Thoracic aorta (tissue), 2 donors: ENCODE measurements at places on chromosomes 16 and 17. TPM values are rescaled to one million over a fixed set of nuclear protein-coding genes. Genes with fewer than 3 reads are reported as not detected.

DNA sequence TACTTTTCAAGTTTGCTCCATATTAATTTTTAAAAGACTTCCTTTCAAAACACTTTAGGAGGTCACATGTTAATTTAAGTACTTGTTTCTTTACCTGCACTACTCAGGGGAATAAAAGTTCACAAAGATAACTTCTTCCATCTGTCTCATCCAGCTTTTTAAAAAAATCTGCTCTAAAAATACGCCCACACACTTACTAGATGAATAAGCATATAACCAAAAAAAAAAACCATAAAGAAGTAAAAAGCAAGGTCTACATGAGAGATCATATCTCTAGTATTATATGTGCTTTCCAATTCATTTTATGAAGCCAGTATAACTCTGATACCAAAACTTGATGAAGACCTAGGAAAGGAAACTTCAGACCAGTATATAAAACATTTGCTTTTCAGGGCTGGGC is 17.2 kb downstream of the SKAP1 start:
- DNase-seq: no peak

GRCh38 chr16:57564571-57565270 is 22.3 kb downstream of the ADGRG5 start:
- DNase-seq: no peak

GRCh38 chr17:61442136-61442775 is 10.0 kb upstream of the TBX4 start:
- no peak for DNase-seq

- no peak for DNase-seq
Measured at GRCh38 chr17:8468980-8469379, 33.3 kb downstream of the NDEL1 start.

DNA sequence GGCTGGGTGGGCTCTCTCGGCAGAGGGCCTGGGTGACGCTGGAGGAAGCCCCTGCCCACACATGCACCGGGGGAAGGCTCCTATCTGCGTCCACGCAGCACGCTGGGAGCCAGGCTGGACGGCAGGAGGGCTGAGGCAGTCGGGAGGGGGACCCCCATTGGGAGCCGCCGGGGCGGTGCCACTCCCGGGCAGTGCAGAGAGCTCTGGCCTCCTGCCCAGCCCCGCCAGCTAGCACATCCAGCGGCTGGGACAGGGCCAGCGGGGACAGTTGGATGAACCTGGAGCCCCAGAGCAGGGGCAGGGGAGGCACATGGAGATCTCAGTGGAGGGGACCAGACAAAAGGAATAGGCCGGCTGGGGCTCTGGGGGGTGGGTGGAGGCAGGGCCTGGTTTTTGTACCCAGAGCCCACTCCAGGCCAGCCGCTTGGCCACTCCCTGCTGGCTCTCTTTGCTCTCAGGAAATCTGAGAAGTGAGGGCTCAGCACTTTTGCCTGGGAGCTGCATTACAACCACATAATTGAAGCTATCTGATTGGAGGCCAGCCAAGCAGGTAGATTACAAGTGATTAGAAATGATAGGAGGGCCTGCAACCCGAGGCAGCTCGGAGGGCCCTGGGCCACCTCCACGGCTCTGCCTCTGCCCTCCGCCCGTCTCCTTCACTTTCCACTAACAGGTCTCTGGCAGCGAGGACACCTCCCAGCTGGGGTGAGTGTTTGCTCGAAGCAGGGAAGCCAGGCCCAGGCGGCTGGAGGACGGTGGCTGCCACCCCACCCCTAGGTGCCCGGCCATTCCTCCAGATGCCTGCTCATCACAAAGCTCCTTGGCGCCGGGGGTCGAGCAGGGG is 40.1 kb downstream of the ENGASE start:
- DNase-seq: no peak

DNA sequence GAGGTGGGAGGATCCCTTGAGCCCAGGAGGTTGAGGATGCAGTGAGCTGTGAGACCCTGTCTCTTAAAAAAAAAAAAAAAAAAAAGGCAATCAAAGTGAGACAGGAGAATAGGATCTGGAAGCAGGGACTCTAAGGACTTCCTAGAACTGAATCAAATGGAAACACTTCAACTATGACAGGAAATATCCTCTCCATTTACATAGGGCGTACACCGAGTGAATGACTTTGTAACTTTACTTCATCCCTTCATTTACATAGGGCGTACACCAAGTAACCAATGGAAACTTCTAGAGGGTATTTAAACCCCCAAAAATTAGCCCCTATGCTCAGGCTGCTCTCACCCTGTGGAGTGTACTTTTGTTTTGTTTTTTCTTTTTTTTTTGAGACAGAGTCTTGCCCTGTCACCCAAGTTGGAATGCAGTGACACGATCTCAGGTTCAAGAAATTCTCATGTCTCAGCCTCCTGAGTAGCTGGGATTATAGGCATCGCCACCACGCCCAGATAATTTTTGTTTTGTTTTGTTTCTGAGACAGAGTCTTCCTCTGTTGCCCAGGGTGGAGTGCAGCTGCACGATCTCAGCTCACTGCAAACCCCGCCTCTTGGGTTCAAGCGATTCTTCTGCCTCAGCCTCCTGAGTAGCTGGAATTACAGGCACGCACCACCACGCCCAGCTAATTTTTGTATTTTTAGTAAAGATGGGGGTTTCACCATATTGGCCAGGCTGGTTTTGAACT is 9.6 kb upstream of the PRPSAP1 start:
- no peak for DNase-seq

DNA sequence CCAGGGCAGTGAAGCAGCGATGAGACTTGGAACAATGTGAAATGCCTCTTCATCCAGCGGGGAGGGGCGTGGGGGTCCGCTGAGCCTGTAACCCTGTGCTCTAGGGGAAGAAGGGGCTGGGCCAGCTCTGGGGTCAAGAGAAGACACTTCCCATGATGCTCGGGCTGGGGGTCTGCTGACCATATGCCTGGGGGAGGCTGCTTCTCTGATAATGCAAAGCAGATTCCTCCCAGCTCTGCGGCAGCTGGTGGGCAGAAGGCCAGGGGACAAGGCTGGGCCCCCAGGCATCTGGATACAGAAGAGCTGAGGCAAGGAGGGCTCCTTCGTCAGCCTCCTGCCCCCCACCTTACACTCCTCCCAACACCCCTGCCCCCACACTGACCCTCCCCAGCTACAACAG is 24.7 kb downstream of the NGFR start:
- no peak for DNase-seq

DNA sequence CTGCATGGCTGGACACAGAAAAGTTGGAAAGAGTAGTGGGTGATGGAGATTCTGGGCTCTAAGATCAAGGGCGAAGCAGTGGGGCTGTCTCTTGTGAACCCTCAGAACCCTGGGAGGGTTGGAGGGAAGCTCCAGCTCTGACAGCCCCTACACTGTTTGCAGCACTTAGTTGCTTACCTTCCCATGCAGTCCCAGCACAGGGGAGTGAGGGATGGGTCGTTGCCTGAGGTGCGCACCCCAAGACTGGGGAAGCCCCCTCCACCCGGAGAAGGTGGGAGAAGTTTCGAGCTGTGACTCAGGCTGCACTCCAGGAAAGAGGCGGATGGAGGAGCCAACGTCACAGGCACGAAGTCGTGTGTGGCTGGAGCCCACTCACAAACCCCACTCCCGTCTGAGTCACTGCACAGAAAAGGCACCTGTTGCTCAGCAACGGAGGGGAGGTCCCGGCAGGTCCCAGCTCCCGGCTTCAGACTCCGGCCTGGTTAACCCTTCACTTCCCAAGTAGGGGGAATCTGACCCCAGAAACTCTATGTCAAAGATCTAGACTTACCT is 60.1 kb downstream of the AIPL1 start:
- DNase-seq: no peak

DNA sequence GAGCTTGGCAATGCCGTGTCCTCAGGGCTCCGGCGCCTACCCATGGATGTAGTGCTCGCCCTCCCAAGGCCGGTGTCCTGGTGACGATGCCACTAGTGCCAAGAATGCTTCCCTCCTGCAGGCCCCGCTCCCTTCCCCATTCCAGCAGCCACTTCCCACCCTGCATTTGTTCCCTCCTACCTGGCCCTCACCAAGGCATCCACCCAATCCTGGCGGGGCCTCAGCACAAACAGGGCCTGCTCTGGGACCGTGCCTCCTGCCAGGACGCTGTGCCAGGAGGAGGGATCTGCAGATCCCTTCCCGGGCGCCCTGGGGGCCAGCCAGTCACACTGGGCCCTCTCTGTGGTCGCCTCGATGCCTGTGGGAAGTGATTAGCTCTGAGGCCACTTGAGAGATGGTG is 25.1 kb downstream of the ABR start:
- peak; percentile 21 for DNase-seq

DNA sequence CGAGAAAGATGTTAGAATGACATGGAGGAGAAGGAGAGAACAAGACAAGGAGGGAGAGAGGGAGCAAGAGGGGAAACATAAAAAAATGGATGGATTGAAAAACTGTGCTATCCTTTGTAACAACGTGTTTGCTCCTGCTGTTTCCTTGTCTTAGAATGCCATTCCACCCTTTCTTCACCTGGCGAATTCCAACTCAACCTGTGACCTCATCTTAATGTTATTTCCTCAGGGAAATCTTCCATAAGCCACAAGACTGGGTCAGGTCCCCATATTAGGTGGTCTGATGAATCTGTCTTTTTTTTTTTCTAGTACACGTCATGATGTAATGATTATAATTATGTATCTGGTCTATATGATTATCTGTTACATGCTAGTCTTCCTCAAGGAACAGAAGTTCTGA is 195.0 kb upstream of the MAF start:
- DNase-seq: no peak

GRCh38 chr16:5041600-5042133 is 7.9 kb upstream of the NAGPA start:
- no peak for DNase-seq

- no peak for DNase-seq
Measured at GRCh38 chr17:51500454-51500853, 240.1 kb downstream of the UTP18 start.

DNA sequence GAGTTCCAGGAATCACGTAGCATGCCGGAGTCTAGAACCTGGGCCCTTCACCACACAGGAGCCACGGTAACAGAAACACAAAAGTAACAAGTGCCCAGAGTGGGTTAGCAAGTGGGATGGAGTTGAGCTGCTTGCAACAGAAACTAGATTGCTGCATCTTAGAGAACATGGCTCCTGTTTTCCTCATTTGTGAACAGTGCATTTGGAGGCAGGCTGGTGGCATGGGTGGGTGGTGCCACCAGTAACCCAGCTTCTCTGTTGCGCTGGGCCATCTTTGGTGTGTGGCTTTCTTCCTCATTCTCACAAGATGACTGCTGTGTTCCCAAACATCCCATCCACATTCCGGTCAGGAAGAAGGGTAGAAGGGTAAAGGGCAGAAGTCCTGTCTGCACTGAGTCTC is 95.5 kb downstream of the KATNIP start:
- no peak for DNase-seq

DNA sequence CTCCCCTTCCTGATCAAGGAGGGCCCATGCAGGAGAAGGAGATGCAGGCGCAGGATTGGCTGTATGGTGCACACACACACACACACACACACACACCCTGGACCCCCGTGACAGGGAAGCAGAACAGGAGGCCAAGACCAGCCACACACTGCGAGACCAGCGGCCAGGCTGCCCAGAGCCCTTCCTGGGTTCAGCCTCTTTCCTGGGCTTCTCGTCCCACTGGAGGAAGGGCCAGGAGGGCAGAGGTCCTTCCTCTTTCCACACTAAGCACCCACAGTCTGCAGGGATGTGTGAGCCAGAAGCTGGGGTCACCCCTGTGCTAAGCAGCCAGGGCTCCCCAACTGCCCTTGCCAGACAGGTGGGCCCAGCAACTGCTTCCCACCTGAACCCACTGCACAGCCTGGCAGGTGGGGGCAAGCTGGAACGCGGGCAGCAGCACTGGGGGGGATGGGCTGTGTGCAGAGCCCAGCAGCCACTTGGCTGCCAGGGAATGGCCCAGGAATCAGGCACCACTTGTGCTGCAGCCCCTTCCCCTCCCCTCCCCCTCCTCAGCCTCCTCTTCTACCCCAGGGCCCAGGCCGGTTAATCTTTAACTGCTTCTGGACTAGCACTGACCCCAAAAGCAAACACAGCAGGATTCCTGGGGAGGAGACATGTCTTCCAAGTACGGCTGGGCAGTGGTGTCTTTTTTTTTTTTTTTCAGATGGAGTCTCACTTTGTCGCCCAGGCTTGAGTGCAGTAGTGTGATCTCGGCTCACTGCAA is 44.6 kb upstream of the SLC38A10 start:
- no peak for DNase-seq

The PAQR4 gene
- 3.1 TPM for total RNA-seq

The KRT20 gene
- total RNA-seq: 1.8 TPM

The HSF5 gene
- not detected for total RNA-seq
